ENCODE measurements at places on chromosomes 13 and 19.
A peak's percentile ranks its signal among the peaks of the same experiment; 100 is the strongest.

- DNase-seq: no peak
These were observed 113.0 kb downstream of the KL start for GRCh38 chr13:33129094-33129832.

GRCh38 chr13:50387051-50387581 is 371.9 kb downstream of the KCNRG start:
- no peak for DNase-seq

- no peak for DNase-seq
These were observed 148.9 kb downstream of the USP12 start for GRCh38 chr13:27022571-27023311.

- no peak for DNase-seq
These were observed 240.9 kb upstream of the RFC3 start for GRCh38 chr13:33577007-33577406.

GRCh38 chr19:48633148-48634035 is 3.8 kb downstream of the DBP start:
- DNase-seq: no peak

DNA sequence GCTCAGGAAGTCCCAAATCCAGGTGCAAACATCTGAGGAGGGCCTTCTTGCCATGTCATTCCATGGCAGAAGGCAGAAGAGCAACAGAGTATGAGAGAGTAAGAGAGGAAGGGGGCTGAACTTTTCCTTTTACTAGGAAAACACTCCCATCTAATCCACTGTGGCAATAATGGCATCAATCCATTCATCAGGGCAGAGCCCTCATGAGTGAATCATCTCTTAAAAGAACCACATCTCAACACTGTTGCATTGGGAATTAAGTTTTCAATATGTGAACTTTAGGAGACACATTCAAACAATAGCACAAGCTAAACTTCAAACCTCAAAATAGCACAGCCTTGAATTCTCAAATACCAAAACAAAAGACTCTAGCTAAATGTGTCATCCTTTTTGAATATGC is 264.5 kb downstream of the KCTD12 start:
- DNase-seq: no peak

DNA sequence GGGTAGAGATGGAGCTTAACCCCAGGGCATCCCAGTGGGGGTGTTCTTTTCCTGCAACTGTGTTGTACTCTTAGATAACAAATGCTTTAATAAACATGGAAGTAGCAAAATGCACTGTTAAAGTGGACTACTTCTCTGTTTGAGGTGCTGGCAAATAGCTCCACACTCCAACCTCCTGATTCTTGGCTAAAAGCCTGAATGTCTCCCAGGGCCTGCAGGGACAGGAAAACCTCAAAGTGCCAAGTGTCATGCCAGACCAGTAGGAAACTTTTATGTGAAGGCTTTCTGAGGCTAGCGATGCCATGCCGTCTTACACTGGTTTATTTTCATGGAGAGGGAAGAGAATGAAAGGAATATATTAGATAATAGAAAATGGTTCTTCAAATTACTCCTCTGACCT is 6.8 kb downstream of the FREM2 start:
- DNase-seq: no peak

DNA sequence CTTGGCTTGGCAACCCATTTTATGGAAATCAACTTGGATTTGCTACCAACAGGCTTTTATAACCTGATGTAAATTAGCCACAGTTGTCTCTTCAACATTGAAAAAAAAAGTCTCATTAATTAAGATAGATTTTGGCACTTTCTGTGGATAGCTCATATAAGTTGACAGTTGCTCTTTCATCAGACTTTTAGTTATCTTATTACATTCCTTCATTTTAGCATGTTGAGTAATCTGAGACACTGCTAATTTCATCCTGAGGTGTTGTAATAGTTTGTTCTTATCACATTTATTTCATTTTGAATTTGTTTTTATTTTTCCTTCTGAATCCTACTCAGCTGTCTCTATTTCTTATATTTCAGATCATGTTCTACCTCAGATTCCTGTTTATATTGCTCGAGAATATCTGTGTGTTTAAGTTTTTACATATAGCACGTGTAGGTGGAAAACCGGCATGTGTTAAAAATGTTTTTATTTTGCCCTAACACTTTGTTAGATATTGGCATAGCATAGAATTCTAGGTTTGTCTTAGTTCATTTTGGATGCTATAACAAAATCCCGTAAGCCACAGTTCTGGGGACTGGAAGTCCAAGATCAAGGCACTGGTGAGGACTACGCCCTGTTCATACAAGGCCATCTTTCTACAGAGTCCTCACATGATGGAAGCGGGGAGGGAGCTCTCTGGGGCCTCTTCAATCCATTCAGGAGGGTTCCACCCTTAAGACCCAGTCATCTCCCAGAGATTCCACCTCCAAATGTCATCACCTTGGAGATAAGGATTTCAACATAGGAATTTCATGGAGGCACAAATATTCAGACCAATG is 239.4 kb downstream of the COL4A1 start:
- DNase-seq: no peak

- no peak for DNase-seq
These were observed 80.7 kb downstream of the RNASEH2B start for GRCh38 chr13:50990065-50990817.

DNA sequence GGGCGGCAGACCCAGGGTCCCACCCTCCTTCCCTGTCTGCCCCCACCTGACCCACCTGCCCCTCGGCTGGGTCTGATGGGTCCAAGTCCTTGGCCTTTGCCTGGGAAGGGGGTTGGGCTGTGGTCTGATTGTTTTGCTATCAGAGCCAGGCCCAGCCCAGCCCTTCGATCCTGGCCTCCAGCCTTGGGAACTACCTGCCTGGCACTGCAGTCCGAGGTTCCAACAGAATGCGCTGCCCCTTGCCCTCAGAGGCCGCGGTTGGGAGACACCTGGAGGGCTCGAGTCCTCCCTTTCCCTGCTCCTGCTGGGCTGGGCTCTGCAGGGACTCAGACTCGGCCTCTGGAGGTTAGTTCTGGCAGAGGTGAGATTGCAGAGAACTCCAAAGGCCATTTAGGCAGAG is 1.6 kb downstream of the CCL25 start:
- DNase-seq: no peak

DNA sequence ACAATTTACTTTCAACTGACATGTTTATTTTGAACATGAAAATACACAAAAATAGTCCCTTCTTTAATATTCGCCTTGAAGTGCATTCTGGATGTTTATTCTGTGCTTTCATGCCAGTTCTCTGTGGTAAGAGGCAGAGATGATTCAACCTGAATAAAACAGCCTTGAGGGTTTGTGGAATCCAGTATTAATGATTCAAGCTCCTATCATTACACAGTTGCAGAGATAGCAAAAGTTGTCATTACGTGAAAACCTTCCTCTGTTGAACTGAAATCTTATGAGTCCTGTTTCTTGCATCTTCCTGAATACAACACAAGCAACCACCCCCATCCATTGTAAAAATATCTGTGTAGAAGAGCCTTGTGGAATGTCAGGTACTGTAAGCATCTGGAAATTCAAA is 142.3 kb upstream of the HTR2A start:
- peak; percentile 42 for DNase-seq

DNA sequence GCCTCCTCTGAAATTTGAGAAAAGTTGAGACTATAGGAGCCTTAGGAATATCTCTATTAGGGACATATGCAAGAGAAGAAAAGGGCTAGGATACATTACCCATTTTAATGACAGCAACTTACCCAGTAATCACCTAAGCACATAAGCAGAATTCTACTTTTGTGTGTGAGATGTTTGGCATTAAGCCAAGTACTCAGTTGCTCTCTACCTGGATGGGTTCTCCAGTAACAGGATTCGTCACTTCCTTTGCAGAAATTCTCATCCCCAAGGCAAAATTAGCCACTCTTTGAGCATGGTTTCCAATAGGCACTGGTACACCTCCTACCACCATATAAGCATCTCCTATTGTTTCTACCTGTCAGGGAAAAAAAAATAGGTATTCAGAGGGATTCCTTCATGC is 95.1 kb downstream of the C13orf42 start:
- no peak for DNase-seq

DNA sequence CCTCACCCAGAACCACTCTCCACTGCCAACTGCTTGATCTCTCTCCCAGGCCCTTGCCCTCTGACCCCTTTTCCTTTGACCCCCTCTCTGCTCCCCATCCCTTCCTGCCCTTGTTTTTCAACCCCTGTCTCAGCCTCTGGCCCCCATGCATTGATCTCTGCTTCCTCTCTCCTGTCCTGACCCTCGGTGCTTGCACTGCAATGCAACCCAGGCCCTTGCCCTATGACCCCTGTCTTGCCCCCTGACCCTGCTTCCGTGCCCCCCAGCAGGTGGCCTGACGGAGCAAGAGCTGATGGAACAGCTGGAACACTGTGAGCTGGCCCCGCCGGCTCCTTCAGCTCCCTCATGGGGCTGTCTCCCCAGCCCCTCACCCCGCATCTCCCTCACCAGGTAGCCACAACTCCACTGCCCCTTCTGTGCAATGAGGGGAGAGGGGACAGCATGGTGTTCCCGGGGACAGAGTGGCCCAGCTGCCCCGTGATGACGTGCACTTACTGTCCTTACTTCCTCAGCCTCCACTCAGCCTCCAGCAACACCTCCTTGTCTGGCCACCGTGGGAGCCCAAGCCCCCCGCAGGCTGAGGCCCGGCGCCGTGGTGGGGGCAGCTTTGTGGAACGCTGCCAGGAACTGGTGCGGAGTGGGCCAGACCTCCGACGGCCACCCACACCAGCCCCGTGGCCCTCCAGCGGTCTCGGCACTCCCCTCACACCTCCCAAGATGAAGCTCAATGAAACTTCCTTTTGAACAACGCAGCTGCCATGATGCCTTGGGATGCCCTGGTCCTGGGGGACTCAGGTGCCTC is 10.5 kb upstream of the LTBP4 start:
- no peak for DNase-seq

- no peak for DNase-seq
These were observed 37.6 kb downstream of the ZNRF4 start for GRCh38 chr19:5492635-5493409.
